ENCODE measurements at places on chromosomes 1 and 21. TPM values are rescaled to one million over a fixed set of nuclear protein-coding genes. Genes with fewer than 3 reads are reported as not detected.
A peak's percentile ranks its signal among the peaks of the same experiment; 100 is the strongest.

SCCPDH gene
- total RNA-seq, result 21.4 TPM

DNA sequence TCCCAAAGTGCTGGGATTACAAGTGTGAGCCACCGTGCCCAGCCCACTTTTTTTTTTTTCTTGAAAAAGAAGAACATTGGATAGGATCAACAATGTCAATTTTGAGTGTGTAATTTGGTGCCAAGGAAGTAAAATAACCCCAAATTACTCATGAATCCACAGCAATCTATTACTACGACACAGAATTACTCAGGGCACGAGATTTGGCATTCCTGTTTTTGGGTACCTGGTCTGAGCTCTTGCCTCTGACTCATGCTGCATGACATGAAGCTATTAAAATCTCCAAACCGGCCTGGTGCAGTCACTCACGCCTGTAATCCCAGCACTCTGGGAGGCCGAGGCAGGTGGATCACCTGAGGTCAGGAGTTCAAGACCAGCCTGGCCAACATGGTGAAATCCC lies 10.4 kb downstream of the RNF19B start:
- no peaks in the 10 kb centered on the region for H3K4me1 ChIP-seq
- H3K27ac ChIP-seq, result no peak overlapping the region
- no peaks in the 10 kb centered on the region for H3K36me3 ChIP-seq
- no peaks in the 10 kb centered on the region for H3K27me3 ChIP-seq

CFHR1 gene
- not detected for total RNA-seq

- no peaks in the 10 kb centered on the region for H3K36me3 ChIP-seq
- no peak for DNase-seq
- H3K4me1 ChIP-seq, result no peaks in the 10 kb centered on the region
- H3K4me3 ChIP-seq, result no peak overlapping the region
Observed at GRCh38 chr1:71695821-71696220, 586.5 kb downstream of the NEGR1 start.

TSPAN2 gene
- total RNA-seq, result 17.4 TPM

RUNX3 gene
- 2.3 TPM for total RNA-seq

ADPRS gene
- 25.6 TPM for total RNA-seq

RAB3B gene
- 0.04 TPM for total RNA-seq

RGS13 gene
- not detected for total RNA-seq

BNIPL gene
- 0.22 TPM for total RNA-seq

- no peak overlapping the region for H3K27ac ChIP-seq
- H3K36me3 ChIP-seq, result no peaks in the 10 kb centered on the region
- no peaks in the 10 kb centered on the region for H3K27me3 ChIP-seq
Observed at GRCh38 chr1:157363660-157364140, 188.6 kb downstream of the FCRL5 start.

DNA sequence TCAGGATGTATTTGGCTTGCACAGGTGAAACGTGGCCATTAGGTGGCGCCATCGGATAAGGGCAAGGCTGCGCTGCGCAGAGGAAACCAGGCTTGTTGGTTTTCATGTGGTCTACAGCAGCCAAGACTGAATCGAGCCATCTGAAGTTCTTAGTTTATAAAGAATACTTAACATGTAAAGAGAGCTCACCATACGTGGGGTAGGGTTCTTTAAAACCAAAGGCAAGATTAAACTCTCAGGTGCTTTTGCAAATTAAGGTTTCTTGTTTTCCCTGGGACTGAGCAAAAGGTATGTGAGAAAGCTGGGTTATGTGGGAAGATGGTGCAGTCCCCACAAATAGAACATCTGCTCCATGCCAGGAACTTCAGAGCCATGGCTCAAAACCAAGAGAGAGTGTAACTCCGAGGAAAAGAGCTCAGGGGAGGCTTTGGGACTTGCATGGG lies 9.3 kb downstream of the MASP2 start:
- no peaks in the 10 kb centered on the region for H3K27me3 ChIP-seq
- no peak overlapping the region for H3K4me3 ChIP-seq
- DNase-seq, result peak; percentile 90
- H3K27ac ChIP-seq, result no peak overlapping the region
- no peaks in the 10 kb centered on the region for H3K4me1 ChIP-seq

DNA sequence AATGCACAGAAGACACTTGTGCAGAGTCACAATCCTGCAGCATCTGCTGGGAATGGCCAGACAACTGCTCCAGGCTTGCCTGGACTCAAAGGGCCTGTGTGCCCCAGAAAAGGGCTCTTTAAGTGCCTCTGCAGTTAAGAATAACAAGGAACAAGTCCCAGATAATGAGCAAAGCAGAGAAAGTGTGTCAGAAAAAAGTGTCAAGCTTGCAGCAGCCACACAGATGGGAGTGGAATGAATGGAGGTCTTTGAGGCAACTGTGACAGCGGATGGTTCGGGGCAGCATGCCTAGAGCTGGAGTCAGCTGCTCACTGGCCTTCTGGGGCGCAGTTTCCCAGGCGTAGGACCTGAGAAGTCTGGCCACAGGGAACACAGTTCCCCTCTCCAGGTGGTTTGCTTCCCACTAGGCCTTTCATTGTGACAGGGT lies 5.1 kb downstream of the PARP1 start:
- no peak overlapping the region for H3K27ac ChIP-seq
- no peaks in the 10 kb centered on the region for H3K27me3 ChIP-seq
- H3K4me1 ChIP-seq, result peaks cover 48% of the 10 kb centered on the region
- no peak overlapping the region for H3K4me3 ChIP-seq
- H3K36me3 ChIP-seq, result peaks cover 19% of the 10 kb centered on the region

DNA sequence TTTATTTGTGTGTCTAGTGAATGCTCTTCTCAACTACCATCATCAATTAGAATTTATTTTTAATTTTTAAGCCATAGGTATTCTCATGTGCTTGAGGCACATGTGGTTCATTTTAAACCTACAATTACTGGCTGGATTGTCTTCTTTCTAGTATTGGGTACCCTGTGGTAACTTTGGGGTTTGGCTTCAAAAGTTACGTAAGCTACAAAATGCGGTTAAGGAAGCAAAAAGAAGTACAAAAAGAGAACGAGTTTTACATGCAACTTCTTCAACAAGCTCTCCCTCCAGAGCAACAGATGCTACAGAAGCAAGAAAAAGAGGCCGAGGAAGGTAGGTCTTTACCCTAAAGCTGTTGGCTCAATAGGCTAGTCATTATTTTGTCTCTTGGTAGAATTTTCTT lies 25.8 kb downstream of the MACO1 start:
- no peak overlapping the region for H3K27ac ChIP-seq
- peaks cover 18% of the 10 kb centered on the region for H3K36me3 ChIP-seq

SPAG17 gene
- 0.39 TPM for total RNA-seq

OPTC gene
- not detected for total RNA-seq

RBP7 gene
- 33.9 TPM for total RNA-seq

- H3K27me3 ChIP-seq, result no peaks in the 10 kb centered on the region
- no peak overlapping the region for H3K4me3 ChIP-seq
- no peaks in the 10 kb centered on the region for H3K4me1 ChIP-seq
- H3K27ac ChIP-seq, result no peak overlapping the region
- no peaks in the 10 kb centered on the region for H3K36me3 ChIP-seq
- DNase-seq, result no peak
Observed at GRCh38 chr21:14243874-14244273, 27.9 kb downstream of the RBM11 start.

- H3K4me1 ChIP-seq, result no peaks in the 10 kb centered on the region
- no peaks in the 10 kb centered on the region for H3K27me3 ChIP-seq
- no peak for DNase-seq
Observed at GRCh38 chr1:40185951-40186864, 25.0 kb downstream of the RLF start.

DNA sequence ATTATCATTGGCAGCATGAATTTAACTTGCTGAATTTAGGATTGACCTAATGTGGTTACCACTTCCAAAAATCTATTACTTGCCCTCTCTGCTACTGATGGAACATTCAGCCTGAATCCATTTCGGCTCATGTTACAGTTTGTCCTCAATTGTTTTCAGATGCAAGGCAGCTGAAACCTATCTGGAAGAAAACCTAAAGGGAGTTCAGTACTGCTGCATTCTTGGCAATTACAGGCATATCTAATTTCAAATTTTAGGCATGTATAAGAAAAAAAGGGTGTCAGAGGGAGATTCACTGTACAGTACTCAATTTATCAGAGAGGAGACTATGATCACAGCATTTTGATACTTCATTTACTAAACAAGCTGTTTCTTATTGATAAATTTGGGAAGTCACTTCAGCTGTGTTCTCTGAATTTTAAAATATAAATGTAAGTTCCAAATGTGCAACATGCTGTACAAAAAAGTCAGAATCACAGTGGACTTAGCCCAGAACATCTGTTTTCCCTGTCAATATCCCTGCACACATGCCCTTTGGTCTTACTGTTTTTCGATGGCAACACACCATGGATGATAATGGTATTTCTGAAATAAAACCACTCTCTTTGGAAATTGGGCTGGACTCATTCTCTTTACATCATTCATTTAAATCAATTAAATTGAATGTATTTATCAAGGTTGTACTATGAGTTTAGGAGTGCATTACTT lies 651.6 kb upstream of the ADGRL4 start:
- DNase-seq, result no peak
- no peak overlapping the region for H3K27ac ChIP-seq
- no peak overlapping the region for H3K4me3 ChIP-seq
- no peaks in the 10 kb centered on the region for H3K4me1 ChIP-seq
- no peaks in the 10 kb centered on the region for H3K27me3 ChIP-seq

OR6N1 gene
- not detected for total RNA-seq

DNA sequence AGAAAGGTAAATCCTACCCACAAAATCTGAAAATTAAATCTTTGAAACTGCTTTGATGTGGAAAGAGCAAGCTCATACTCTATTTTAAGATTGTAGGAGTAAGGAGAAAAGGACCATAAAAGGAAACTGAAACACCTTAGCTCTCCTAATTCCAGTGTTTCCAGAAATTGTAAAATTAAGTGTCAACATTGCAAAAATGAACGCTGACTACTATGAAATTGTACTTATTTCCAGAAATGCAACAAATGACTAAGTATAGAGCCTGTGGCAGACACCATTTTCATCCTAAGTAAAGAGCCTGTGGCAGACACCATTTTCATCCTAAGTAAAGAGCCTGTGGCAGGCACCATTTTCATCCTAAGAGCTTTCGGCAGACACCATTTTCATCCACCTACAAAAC lies 6.9 kb upstream of the SIPA1L2 start:
- DNase-seq, result no peak
- no peaks in the 10 kb centered on the region for H3K36me3 ChIP-seq
- H3K4me3 ChIP-seq, result no peak overlapping the region
- H3K27ac ChIP-seq, result no peak overlapping the region

DNA sequence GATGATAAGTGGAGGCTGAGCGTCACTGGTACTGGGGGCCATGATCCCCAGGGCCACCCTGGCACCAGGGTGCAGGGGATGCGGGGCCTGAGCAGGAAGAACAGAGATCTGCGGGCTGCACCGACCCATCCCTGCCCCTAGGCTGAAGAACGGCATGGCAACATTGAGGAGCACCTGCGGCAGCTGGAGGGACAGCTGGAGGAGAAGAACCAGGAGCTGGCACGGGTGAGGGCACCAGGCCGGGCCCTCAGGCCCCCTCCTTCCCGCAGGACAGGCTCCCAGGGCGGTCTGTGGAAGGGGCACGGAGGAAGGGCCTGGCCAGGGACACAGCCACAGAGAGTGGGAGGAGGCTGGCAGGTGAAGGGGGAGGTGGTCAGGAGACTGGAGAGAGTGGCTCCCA lies 21.8 kb downstream of the PPFIA4 start:
- no peaks in the 10 kb centered on the region for H3K27me3 ChIP-seq
- DNase-seq, result no peak
- no peak overlapping the region for H3K27ac ChIP-seq
- H3K4me3 ChIP-seq, result no peak overlapping the region

MX2 gene
- total RNA-seq, result 5.5 TPM

GRCh38 chr1:38498686-38499085 lies 360.9 kb downstream of the RRAGC start:
- H3K36me3 ChIP-seq, result no peaks in the 10 kb centered on the region
- no peak overlapping the region for H3K27ac ChIP-seq
- H3K27me3 ChIP-seq, result no peaks in the 10 kb centered on the region
- DNase-seq, result no peak
- H3K4me3 ChIP-seq, result no peak overlapping the region
- no peaks in the 10 kb centered on the region for H3K4me1 ChIP-seq

GRCh38 chr21:35905963-35906345 lies 154.4 kb downstream of the SETD4 start:
- no peak for DNase-seq
- H3K36me3 ChIP-seq, result no peaks in the 10 kb centered on the region
- no peak overlapping the region for H3K4me3 ChIP-seq
- peaks cover 10% of the 10 kb centered on the region for H3K4me1 ChIP-seq
- H3K27me3 ChIP-seq, result no peaks in the 10 kb centered on the region
- H3K27ac ChIP-seq, result peak overlapping the region; percentile 64

GRCh38 chr1:247390996-247391395 lies 25.0 kb upstream of the NLRP3 start:
- no peaks in the 10 kb centered on the region for H3K4me1 ChIP-seq
- DNase-seq, result no peak
- H3K27ac ChIP-seq, result no peak overlapping the region
- H3K4me3 ChIP-seq, result no peak overlapping the region

GRCh38 chr1:242774256-242774655 lies 249.8 kb upstream of the PLD5 start:
- H3K27me3 ChIP-seq, result no peaks in the 10 kb centered on the region
- no peaks in the 10 kb centered on the region for H3K4me1 ChIP-seq
- H3K36me3 ChIP-seq, result no peaks in the 10 kb centered on the region
- no peak overlapping the region for H3K4me3 ChIP-seq

SERTAD4 gene
- total RNA-seq, result 6.5 TPM

DNA sequence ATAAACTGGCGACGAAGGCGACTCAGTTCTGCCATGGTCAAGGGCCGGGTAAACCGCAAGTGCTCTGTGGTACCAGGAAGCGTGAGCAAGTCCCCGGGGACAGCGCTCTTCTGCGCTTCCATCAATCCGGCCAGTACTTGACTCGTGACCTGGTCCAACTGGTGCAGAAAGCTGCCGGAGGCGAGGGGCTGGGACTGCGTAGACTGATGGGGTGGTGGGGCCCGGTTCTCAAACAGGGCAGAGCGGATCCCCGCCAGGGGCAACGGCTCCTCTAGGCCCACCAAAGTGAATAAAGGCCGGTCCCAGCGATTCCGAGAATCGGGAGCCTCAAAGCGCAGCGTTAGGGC lies 852 bp downstream of the KTI12 start:
- H3K27me3 ChIP-seq, result no peaks in the 10 kb centered on the region
- peak overlapping the region; percentile 83 for H3K27ac ChIP-seq
- no peaks in the 10 kb centered on the region for H3K4me1 ChIP-seq
- peak overlapping the region; percentile 80 for H3K4me3 ChIP-seq
- H3K36me3 ChIP-seq, result no peaks in the 10 kb centered on the region

HES2 gene
- not detected for total RNA-seq

DYNLT5 gene
- not detected for total RNA-seq

CHI3L1 gene
- total RNA-seq, result 0.85 TPM

All from right atrium auricular region (tissue), 2 donors.